ENCODE measurements at places on chromosomes 12 and 14. TPM values are rescaled to one million over a fixed set of nuclear protein-coding genes. Genes with fewer than 3 reads are reported as not detected.

SIX1 gene
- total RNA-seq, result 0.17 TPM

TULP3 gene
- 21.4 TPM for total RNA-seq

DNA sequence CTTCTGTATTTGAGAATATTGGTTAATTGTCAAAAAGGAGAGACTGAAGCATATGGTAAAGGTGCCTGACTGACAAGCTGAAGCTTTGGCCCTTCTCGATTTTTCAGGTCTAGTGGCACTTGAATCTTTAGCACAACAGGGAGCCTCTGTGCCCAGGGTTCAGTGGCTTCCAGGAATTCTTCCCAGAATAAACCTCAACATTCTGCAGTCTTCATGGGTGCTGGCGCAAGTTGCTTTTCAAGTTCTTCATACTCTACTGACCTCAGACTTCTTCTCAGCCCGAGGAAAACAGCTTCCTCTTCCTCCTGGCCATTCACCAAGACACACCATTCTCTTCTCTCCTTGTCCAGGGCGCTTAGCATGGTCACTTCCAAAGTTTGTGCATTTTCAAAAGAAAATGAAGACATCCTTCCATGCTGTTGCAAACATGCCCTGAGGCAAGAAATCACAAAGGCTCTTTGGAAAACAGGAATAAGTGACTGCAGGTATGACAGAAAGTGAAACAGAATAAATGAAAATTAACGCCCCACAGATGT, 89.9 kb downstream of the MGST1 start:
- no peak for DNase-seq
- H3K27me3 ChIP-seq, result no peaks in the 10 kb centered on the region
- H3K4me3 ChIP-seq, result no peak overlapping the region
- no peaks in the 10 kb centered on the region for H3K36me3 ChIP-seq

APOLD1 gene
- total RNA-seq, result 0.70 TPM

KDM5A gene
- 56.9 TPM for total RNA-seq

DNA sequence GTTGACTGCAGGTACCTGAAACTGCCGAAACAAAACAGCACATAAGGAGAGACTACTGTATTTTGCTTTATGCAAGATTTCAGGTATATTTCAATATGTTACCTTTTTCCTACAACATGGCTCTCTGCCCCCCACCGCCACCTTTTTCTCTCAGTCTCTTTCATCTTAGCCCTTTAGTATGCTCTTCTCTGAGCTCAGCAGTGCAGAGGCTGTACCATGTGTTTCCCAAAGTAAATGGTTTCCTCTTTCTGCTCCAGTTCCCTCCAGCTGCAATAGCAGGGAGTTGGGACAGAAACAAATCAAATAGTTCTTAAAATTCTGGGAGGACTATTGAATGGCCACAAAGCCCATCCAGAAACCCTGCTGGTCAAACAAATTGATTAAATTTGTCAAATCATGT, 4.3 kb downstream of the AMN1 start:
- no peak for DNase-seq
- H3K27ac ChIP-seq, result no peak overlapping the region
- no peaks in the 10 kb centered on the region for H3K27me3 ChIP-seq
- H3K4me3 ChIP-seq, result no peak overlapping the region
- H3K4me1 ChIP-seq, result no peaks in the 10 kb centered on the region

DNA sequence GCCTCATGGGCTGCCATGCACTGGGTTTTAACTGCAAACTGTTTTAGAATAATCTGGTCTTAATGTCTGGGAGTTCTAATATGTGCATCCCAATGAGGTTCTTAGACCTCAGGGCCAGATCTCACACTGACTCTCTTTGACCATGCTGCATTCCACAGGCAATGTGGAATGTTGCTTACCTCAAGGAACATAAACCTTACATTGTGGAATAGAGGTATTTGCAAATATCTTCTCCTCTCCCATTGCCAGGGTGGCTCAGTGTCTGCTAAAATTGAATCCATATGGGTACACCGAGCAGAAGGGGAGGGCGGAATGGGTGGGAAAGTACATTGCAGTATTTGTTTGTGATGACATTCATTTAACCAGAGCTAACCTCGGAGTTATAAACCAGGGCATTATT, 78.6 kb downstream of the CHST11 start:
- H3K4me3 ChIP-seq, result no peak overlapping the region
- no peak overlapping the region for H3K27ac ChIP-seq
- no peak for DNase-seq
- no peaks in the 10 kb centered on the region for H3K27me3 ChIP-seq

SMCO2 gene
- 0.20 TPM for total RNA-seq

DNA sequence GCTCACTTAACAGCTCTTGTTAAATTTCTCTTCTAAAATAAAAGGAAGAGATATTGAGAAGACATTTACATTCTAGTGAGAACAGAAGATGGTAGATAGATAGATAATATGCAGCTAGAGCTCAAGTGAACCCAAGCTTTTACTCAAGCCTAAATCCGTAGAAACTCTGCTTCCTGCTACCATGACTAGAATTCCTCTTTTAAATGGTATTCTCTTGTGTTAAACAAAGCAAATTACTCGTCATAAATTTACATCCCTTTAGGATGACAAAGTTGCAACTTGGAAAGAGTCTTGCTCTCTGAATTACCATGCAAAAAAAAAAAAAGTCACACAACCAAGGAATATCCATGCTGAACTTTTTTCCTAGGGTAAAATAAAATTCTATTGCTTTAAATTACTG, 160.7 kb upstream of the LRFN5 start:
- H3K27me3 ChIP-seq, result no peaks in the 10 kb centered on the region
- no peaks in the 10 kb centered on the region for H3K4me1 ChIP-seq
- H3K4me3 ChIP-seq, result no peak overlapping the region
- H3K27ac ChIP-seq, result no peak overlapping the region
- H3K36me3 ChIP-seq, result no peaks in the 10 kb centered on the region

GRCh38 chr12:103470664-103471063, 25.1 kb downstream of the C12orf42 start:
- H3K4me3 ChIP-seq, result no peak overlapping the region
- H3K4me1 ChIP-seq, result peaks cover 4% of the 10 kb centered on the region

- no peaks in the 10 kb centered on the region for H3K27me3 ChIP-seq
- H3K27ac ChIP-seq, result no peak overlapping the region
- no peaks in the 10 kb centered on the region for H3K4me1 ChIP-seq
- no peak overlapping the region for H3K4me3 ChIP-seq
- no peak for DNase-seq
Observed at GRCh38 chr12:12734561-12735071, 17.4 kb downstream of the CDKN1B start.

APOF gene
- total RNA-seq, result not detected

DNA sequence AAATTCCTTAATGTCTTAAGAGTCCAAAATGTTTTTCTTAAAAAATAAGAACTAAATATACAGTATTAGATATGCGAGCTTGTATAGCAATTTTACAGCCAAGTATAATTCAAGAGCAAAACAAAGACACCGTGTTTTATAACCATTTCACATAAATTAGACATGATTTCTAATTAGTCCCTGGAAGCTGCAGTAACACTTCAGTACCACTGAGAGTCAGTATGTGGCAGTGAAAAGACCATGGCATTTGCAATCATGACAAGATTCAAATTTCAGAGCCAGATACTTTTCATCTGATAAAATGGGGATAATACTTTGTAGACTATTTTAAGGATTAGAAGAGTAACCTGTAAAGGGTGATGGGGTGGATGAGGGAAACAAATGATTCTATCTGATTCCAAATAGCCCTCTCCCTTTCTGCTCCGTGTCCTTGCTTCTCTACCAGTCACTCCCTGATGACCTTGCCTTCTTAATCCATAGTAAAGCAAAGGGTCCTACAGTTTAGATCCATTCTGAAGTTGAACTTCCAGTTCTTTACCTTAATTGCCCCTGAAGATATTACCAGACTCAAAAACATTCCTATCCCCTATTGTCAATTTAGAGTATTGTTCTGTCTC, 145.4 kb upstream of the ABCD2 start:
- H3K27me3 ChIP-seq, result no peaks in the 10 kb centered on the region
- peaks cover 8% of the 10 kb centered on the region for H3K4me1 ChIP-seq
- peaks cover 8% of the 10 kb centered on the region for H3K36me3 ChIP-seq

MYF5 gene
- total RNA-seq, result not detected

- H3K27ac ChIP-seq, result no peak overlapping the region
- H3K27me3 ChIP-seq, result no peaks in the 10 kb centered on the region
- no peak overlapping the region for H3K4me3 ChIP-seq
- H3K4me1 ChIP-seq, result no peaks in the 10 kb centered on the region
- no peak for DNase-seq
Observed at GRCh38 chr12:68100241-68100640, 59.3 kb downstream of the IFNG start.

DNA sequence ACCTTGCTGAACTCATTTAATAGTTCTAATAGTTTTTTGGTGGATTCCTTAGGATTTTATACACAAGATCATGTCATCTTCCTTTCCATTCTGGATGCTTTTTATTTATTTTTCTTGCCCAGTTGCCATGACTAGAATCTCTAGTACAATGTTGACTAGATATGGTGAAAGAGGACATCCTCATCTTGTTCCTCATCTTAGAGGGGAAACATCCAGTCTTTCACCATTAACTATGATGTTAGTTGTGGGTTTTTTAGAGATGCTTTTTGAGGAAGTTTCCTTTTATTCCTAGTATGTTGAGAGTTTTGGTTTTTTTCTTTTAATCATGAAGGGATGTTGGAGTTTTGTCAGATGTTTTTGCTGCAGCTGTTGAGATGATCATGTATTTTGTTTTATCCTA, 8.7 kb downstream of the ANKRD13A start:
- H3K4me3 ChIP-seq, result no peak overlapping the region
- no peak overlapping the region for H3K27ac ChIP-seq
- no peaks in the 10 kb centered on the region for H3K27me3 ChIP-seq
- no peaks in the 10 kb centered on the region for H3K4me1 ChIP-seq
- 0 out of 2 replicates have a peak, but pooled peaks cover 5% of the 10 kb centered on the region for H3K36me3 ChIP-seq

PMCH gene
- not detected for total RNA-seq

- no peaks in the 10 kb centered on the region for H3K4me1 ChIP-seq
- no peak overlapping the region for H3K4me3 ChIP-seq
- H3K27ac ChIP-seq, result no peak overlapping the region
- no peaks in the 10 kb centered on the region for H3K36me3 ChIP-seq
- DNase-seq, result no peak
- no peaks in the 10 kb centered on the region for H3K27me3 ChIP-seq
Observed at GRCh38 chr12:54657105-54657607, 9.0 kb upstream of the DCD start.

POTEM gene
- total RNA-seq, result not detected

DNA sequence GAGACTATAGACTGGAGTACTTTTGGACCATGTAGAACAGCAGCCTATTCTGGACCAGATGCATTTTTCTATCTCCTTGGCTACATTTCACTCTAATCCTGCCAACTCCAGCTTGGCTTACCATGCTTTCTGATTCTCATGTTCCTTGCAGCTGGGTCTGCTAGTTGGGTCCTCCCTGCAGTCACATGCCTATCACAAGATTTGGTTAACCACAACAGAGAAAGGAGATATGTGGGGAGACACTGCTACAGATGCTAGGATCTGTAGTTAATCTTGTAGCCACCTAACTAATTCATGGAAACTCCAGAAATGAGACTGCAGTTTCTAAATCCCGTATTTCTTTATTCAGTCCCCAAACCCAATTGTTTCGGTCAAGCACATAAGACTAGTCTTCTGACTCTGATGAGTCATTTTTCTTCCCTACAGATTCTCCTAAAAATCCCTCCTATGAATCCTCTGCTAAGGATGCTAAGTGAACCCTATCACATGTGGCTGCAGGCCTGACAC, 410.6 kb downstream of the DAD1 start:
- H3K27me3 ChIP-seq, result no peaks in the 10 kb centered on the region
- no peak overlapping the region for H3K27ac ChIP-seq
- H3K36me3 ChIP-seq, result no peaks in the 10 kb centered on the region
- H3K4me1 ChIP-seq, result no peaks in the 10 kb centered on the region
- DNase-seq, result no peak
